NCI-H524 treated with DMSO at 0.1 percent for 48 hours (cell line): ENCODE measurements at places on chromosomes 11 and 22.

DNA sequence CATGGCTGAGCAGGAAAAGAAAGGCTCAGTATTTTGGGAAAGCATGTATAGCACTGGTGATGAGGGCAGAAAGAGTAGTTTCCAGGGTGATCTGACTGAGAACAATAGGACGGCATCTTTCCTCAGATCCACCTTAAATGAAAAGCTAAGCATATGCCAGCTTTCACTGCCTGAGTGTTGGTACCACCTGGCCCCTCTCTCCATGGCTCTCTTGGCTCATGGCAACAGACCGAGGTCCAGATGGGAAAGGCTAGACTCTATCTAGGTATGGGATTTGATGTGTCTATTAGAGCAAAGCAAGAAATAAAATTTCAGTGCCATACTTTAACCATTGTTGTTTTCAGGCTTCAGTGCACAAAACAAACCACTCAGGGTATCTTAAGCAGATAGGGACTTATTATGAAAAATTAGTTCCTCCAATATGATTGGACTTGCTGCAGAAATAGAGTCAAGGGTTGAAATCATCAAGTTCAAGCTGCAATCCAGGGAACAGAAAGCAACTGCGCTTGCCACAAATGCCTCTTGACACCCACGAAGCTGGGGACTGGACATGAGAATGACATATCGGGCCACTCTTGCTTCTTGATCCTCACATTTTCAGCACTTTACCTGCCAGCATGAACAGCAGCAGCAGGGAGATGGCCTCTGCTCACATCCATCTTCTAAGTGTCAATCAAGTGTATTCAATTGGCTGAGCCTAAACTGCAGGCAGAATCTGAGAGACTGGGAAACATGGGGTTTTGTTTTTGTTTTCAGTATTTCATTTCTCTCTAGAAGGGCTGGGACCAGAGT, 64.0 kb upstream of the SNX19 start:
- DNase-seq, result peak; percentile 99

GRCh38 chr11:108228251-108228650, 5.4 kb downstream of the ATM start:
- no peak for DNase-seq

GRCh38 chr11:78138694-78139421, 568 bp downstream of the ALG8 start:
- no peak for DNase-seq

DNA sequence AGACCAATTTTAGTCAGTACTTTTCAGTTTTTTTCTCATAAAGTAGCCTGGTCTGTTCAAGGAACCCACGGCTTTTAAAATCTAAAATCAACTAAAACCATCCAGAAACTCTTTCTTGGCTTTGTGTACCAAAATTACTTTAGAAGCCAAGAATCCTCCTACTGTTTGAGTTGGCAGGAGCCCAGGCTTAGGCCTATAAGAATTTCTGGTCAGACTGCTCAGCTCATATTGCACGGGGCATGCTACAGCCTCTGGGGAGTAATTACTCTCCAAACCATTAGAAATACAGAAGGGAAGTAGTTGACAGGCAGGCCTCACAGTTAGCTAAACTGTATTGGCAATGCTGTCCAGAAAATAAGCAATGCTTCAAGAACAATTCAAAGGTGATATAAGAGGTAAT, 1862.9 kb upstream of the RAG2 start:
- peak; percentile 1 for DNase-seq

DNA sequence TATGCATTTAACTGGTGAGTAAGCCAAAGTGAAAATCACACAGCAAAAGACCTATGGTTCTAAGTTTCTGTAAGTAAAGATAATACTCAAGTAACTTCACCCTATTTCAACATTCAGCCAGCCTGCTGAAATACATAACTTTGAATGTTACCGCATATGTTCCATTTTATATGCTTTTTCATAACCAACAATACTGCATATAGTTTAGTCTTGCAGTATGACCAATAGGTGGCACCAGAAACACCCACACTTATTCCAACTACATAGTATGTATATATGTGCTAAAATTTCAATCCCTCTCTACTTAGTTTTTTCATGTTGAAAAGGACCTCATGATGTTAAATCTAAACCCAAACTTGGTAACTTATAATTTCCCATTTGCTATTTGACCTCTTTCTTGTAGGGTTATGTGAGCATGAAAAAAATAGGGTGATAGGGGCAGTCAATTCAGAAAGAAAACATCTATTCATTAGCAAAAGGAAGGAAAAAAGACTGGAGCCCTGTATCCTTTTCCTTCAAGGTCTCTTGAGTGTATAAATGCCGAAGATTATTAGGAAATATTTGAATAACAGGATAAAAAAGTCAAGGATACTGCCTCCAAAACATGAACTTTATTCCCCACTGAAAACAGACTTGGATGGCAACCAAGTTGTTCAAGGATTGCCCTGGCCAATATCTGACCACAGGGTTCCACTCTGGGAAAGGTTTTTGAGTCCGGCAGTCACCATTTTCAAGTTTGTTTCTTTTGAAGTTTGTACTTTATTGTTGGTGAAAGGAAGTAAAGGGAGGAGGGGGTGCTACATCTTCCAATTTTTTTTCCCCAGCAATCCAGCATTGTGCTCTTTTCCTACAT, 23.8 kb upstream of the FZD4 start:
- no peak for DNase-seq

- DNase-seq, result no peak
Measured at GRCh38 chr11:5500393-5500801, 9.4 kb downstream of the UBQLN3 start.

DNA sequence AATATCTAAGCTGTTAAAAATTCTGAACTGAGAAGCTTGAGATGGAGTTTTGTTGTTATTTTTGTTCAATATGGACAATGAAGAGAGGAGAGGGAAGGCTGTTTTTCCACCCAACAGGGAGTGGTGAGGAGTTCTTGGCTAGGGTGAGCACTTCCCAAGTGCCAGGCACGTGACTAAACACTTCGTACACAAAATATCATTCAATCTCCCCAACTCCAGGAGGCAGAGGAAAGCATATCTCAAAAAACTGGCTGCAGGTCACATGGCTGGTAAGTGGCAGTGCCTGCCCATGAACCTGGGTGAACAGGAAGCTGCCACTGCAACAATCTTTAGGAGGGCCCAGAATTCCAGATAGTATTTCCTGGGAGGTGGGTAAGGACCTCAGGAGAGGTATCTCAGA, 11.6 kb downstream of the ELF5 start:
- DNase-seq, result no peak

DNA sequence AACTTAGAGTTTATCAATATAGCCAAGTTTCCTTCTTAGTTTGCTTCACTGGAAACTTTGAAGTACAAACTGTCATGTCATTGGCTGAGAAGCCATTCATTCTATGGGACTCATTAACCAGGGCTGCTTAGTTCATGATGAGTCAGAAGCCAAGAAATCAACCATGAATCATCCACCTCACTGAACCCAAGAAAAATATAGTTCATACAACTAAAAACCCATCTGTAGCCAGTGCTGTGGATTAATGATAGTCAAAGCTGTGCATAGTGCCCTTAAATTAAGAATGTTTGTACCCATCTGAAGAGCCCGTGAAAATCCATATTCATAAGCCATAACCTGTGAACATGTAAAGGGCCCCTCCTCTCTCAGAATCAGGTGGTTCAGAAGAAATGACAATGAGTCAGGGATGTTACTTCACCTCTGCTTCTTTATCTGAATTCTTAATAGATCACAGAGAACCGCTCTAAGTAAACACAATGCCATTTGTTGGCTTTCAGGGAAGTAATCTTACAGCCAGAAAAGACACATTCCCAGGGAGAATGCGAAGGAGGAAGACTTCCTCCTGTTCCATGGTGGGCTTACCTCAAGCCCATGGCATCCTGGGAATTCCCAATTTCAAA, 25.4 kb downstream of the MMP20 start:
- DNase-seq, result no peak
